ENCODE measurements at places on chromosomes 7 and 10.
A peak's percentile ranks its signal among the peaks of the same experiment; 100 is the strongest.

- no peak for DNase-seq
These were observed 4.3 kb downstream of the HOXA11 start for GRCh38 chr7:27180431-27181420.

DNA sequence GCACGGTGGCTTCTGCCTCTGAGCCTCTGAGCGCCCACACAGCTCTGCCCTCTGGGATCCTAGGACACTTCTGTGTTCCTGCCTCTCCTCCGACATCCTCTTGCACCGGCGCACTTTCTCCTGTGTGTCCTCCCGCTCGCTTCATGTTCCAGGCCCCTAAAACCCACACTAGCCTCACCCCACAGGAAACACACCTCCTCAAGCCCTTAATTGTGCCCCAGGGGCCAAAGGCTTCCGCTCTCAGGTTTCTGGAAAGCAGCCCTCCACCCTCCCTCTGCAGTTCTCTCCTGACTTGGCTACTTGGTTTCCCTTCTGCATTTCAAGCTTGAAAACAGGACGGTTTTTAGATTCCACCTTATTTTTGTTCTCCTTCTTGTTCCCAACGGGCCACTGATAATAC lies 7.3 kb downstream of the GFRA1 start:
- no peak for DNase-seq

DNA sequence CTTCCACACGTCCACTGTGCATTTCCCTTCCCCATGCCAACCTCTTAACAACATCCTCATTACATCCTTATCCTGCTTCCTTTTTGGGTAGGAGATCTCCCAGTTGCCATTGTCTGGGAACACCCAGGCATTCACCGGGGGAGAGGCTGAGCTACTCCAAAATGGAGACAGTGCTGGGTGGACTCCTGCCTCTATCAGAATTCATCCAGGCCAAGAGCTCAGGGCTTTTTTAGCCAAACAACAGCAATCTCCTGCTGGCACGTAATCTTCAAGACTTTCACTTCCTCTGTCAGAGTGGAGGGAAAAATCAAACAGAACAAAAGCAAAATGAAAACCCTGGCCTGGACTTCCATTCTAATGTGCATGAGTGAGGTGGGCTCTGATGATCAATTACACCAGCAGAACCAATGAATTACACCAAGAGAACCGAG lies 245.0 kb downstream of the PRPF18 start:
- DNase-seq = no peak

DNA sequence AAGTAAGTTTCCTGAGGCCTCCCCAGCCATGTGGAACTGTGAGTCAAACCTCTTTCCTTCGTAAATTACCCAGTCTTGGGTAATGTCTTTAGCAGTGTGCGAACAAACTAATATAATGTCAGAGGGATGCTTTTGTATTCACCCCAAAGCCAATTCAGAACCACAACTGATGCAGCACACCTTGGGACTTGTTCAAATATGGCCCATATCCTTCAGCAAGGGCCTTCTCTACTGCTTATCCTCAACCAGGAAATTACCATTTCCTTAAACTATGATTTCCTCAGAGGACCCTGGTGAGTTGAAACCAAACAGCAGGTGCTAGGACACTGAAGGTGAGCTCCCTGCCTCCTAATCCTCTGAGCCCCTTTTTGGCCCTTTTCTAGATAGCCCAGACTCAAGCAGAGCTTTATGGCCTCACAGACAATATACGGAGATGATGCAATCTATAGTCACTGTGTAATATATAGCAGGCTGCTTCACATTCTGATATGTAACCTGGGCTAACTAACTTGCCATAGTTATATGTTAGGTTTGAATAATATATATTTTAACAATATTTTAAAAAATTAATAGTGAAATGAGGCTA lies 15.2 kb downstream of the SRI start:
- DNase-seq = no peak

- no peak for DNase-seq
These were observed 35.3 kb downstream of the VSTM4 start for GRCh38 chr10:49080071-49080470.

- DNase-seq = no peak
These were observed 32.0 kb upstream of the TSPAN13 start for GRCh38 chr7:16721541-16721940.

GRCh38 chr7:3158341-3158760 lies 114.7 kb upstream of the CARD11 start:
- no peak for DNase-seq

GRCh38 chr10:29317027-29317420 lies 28.2 kb downstream of the LYZL1 start:
- no peak for DNase-seq

DNA sequence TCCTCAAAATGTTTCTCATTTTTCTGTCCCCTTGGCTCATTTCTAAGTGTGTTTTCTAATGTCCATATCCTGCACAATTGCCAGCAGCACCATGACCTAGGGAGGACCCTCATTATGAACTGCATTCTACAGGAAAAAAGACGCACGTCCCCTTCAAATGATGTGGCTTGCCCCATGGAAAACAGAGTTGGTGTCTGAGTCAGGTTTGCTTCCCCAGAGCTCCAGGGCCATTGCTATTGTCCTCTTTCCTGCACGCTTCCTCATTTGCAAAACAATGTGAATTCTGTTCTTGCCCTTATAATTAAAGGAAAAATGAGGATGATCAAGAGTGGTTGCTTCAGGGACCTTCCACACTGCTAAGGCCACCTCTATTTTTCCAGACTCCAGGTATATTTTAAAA lies 14.7 kb upstream of the ASB4 start:
- no peak for DNase-seq

DNA sequence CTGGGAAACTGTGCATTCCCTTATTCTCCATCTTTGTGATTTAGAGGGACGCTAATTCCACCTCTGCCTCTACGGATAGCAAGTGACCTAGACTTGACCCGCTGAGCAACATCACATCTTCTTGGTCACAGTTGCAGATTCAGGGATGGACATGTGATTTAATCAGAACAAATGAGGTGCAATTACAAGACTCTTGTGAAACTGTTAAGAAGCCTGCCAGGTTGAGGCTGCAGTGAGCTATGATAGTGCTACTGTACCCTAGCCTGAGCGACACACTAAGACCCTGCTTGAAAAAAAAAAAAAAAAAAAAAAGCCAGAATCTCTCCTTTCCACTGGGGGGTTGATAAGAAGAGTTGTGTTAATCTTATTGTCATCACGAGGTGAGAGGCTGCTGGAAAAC lies 14.4 kb downstream of the MPLKIP start:
- no peak for DNase-seq

DNA sequence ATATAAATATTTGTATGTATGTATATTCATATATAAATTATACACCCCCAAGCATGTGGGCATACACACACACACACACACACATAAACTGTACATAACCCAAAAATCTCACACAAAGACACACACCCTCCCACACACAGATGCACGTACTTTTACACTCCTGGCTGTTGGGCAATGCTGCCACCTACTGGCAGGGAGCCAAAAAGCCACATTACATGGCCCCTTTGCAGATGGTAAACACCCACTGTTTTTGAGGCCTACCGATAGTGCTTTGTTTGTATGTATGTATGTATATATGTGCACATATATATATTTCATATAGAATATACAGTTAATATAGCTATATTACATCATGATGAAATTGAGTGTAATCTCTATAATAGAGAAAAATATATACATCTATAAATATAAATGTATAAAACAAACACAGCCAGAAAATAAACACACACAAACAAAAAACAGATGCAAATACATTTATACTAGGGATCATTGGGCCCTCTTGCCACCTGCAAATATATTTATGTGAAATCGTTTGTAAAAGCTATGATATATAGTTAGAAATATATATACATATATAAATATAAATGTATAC lies 120.1 kb upstream of the ACBD5 start:
- DNase-seq = peak; percentile 86

DNA sequence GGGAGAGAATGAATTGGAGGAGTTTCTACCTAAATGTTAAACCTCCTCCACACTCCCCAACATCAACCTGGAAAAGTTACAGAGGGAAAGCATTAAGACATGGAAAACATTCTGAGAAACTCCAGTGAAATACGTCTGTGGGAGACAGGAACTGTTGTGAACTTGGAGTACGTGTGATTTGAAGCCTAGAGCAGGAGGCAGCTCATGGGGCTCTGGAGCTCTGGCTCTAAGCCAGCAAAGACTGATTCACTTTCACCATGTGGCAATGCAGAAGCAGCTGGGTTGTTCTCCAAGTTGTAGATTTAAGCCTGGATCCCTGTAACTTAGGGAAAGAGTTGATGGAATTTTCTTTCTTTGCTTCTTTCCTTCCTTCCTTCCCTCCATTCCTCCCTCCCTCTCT lies 503.2 kb downstream of the NRG3 start:
- no peak for DNase-seq

DNA sequence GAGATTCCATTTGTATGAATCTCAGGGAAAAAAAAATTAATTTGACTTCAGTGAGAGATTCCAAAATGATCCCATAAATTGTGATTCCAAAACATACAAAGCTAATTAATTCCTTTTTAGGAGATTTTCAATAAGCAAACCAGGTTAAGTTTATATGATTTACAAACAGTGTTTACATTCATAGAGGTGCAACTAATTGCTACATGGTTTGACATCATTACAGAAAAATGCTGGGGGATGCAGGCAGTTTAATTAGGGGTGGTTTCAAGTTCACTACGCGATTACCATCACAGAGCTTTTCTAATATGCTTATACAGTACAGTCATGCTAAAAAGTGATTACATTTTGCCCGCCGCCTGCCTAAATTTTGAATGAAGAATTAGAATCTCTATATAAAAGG lies 143.2 kb upstream of the MGMT start:
- no peak for DNase-seq

GRCh38 chr10:29450405-29450804 lies 161.5 kb downstream of the LYZL1 start:
- no peak for DNase-seq

DNA sequence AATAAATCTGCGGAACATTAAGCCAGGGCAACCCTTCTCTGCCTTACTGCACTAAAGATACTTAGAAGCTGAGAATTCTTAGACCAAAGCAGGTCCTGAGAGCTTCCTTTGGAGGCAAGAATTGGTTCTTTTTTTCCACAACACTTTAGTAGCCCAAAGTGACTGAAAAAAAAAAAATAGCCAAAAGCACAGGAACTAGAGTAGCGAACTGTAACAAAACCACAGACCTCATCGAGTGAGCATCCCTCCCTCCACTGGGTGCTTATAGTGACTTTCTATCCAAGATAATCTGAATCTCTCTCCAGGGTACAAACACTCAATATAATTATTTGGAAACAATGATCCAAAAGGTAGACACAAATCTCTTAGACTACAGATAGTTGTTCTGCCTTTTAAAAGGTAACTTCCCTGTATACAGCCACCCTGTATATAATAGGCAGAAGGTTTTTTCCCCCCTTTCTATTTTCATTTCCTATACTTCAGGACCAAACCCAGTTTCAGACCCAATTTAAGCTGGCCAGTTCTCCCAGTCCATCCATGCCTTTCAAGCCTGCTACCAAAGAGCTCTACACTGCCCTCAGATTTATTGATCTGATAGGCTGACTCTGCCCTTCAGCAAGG lies 31.6 kb upstream of the KCNIP2 start:
- no peak for DNase-seq

DNA sequence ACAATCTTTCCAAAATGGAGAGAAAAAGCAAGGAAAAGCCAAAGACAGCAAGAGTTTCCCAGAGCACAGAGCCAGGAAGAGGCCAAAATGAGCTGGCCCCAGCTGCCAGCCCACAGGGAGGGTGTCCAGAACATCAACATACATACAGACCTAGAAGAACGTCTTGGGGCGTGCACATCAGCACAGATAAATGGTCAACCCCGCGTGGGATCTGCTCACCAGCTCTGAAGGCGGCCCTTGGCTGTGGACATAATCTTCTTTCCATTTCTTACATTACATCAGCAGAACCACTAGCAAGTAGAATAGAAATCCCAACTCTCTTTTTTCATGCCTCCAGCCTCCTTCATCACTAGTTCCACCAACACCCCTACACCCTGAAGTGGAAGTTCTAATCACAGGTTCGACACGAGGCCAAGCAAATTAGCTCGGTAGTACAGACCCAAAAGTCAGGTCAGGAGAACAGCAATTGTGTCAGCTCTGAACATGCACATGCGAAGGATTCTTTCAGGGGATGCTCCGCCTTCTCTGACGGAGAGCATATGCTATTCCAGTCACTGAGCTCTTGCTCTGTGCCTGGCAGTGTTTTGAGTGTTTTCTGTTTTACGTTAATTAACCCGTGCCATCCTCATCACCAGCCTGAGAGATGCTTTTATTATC lies 16.4 kb downstream of the SH3PXD2A start:
- DNase-seq = no peak

- no peak for DNase-seq
These were observed 56.1 kb downstream of the MKI67 start for GRCh38 chr10:128070161-128070560.

DNA sequence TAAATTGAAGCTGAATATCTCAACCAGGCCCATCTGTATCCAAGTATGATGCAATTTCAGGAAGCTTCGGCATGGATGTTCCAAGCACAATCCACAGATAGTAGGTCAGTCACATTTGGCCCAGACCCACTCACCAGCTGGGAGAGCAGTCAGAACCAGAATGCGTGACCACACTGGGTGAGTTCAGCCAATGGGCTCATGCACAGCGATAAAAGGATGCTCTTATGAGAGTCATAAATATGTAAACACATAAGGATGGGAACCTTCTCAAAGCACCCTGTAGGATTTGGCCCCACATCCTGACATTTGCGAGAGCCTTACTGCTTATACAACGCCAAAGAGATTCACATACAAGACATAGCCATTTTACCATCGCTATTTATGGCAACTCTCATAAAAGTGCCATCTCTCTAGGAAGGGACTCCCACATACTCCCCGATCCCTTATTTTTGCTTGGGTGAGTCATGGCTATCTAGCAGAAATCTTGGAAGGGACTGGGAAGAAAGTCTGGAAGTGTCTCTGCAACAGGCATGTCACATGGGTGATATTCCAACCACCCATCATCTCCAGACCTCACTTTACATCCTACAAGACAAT lies 3.0 kb downstream of the AFAP1L2 start:
- no peak for DNase-seq

DNA sequence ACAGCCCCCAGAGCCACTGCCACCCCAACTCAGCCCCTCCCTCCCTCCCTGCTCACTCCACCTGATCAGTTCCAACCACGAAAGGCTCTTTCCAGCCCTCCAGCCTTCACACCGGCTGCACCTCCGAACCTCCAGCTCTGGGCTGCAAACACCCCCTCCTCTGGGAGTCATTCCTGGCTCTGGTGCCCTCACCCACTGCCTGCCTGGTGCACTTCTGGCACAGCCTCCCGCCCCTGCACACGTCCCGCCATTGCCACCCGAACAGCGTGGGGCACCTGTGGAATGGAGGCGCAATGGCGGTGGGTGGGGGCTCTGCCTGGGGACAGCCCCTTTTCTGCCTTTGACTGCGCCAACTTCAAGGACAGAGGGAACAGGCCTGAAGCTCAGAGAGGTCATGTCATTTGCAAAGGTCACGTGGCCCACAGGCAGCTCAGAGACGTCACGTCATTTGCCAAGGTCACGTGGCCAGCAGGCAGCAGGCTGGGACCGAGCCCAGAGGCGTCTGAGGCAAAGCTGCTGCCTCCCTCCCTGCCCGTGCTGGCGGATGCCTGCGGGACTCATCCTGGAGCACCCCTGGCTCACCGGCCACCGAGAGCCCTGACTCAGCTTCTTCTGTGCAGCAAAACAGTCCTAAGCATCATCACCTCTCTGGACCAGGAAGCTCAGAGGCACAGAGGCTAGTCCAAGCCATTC lies 76.0 kb upstream of the DNAAF5 start:
- DNase-seq = no peak
